A549 (cell line): ENCODE measurements at places on chromosomes 12 and 14.

DNA sequence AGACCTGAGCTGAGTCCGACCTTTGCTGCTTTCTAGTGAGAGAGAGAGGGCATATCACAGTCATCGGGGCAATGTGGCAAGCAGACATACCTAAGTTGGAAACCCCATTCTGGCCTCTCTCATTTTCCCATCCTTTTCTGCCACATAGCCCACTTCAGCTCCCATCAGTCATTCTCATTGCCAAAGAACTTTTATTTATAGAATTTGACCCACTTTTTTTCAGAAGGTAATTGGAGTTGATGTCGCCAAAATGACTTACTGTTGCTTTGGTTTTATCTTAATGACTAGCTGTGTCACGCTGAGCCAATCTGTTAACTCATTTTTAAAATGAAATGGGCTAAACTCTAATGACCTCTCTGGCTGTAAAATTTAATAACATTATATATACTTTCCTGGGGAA, 63.9 kb upstream of the RMST start:
- DNase-seq: no peak

GRCh38 chr12:31876568-31877424, 82.4 kb upstream of the RESF1 start:
- no peak for DNase-seq

DNA sequence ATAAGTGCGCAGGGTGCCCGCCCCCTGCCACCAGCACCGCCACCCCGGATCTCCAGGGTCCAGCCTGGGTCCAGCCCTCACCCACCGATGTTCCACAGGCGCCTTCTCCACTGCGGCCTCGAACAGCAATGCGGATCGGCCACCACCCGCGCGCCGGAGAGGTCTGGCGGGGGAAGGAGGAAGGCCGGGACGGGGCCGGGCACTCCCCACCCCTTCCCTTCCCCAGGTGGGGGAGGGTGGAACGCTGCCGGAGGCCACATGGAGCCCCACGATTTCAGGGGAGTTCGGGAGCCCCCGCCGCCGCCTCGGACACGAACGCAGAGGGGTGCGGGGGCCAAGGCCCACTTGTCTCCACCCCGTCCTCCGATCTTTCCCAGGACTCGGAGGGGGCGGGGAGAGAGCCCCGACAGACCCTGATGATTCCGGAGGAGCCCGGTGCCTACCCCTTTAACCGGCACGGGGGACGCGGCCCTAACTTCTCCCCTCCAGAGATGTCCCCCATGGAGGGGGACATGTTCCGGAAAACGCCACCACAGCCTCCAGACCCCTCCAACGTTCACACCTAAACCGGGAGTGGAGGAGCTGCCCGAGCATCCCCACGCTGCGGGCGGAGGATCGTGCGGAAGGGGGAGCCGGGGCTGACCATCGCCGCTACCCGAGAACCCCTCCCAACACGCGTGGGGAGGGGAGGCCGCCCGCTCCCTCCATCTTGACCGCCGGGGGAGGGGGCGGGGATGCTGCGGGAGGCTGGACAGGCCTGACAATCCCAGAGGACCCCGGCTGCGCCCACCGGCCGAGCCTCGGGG, 1.1 kb downstream of the ATXN2 start:
- DNase-seq: peak; percentile 50

DNA sequence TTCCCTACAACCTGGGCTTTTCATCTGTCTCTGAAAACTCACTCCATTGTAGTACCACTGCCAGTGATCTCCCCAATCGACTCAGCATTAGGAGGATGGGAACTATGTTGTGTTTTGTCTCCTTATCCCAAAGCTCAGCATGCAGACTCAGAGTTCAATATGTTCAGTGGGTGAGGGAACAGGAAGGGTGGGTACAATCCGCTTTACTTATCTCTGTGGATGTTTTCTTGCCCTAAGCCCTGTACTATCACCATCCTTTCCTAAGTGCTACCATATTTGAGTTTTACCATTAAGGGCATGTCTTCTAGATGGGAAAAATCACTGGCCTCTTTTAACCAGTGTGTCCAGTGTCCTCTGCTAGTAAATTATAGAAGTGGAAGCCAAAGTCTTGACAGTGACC, 107.1 kb downstream of the PPM1H start:
- no peak for DNase-seq

DNA sequence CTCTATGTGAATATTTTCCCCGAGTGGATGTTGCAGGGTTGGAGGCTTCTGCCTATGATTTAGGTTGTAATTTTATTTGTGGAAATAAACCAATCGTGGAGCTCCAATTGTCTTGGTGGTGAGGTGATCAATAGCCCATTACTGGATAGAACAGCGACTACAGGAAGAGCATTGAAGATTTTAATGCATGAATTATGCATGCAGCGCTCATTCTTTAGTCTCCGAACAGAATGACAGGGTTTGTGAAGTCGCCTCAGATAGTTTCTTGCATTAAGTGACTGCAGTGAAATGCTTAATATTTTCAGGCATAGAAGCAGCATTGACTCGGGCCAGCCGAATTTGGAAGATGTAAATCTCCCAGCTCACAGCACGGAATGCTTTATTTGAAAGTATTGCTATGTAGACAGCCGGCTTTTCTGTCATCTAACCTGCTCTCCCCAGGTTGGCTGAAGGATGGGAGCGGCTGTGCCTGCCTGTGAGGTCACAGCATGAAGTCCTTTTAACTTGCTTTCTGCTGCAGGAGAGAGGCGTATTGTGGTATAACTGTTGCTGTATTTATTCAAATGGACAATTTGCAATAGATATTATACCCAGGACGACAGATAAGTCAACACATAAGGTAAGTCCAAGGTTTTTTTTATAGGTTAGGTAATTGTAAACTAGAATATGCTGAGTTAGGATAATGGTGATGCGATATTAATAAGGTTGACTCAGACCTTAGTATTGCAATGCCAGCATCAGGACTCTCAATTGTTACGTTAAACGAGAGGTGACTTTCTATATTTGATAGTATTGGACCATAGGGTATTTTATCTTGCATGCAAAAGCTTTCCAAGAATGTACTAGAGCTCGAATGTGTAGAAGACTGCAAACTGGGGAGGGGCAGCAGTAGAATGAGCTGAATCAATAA, 135.7 kb downstream of the CNTN1 start:
- DNase-seq: no peak

- no peak for DNase-seq
Measured at GRCh38 chr12:30967026-30967425, 40.5 kb downstream of the TSPAN11 start.

DNA sequence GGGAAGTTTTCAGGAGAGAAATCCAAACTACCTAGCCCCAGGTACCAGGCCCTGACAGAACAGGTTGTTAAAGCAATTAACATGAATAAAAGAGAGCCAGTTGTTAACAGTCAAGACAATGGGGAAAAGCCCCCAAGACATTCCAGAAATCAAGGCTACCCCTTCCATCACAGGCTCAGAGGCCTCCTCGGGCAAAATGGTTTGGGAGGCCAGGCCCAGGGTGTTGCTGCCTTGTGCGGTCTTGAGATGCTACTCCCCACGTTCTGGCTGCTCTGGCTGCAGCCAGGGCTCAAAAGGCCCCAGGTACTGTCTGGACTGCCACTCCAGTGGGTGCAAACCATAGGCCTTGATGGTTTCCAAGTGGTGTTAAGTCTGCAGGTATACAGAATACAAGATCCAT, 7.0 kb downstream of the CRY1 start:
- DNase-seq: no peak

- no peak for DNase-seq
Measured at GRCh38 chr12:111386885-111387284, 18.0 kb upstream of the PHETA1 start.

GRCh38 chr12:109900752-109901580, 892 bp downstream of the TCHP start:
- DNase-seq: no peak

- DNase-seq: no peak
Measured at GRCh38 chr12:29242921-29243431, 93.9 kb downstream of the FAR2 start.

GRCh38 chr14:92380131-92380530, 57.2 kb downstream of the SLC24A4 start:
- DNase-seq: no peak
